Fibroblast of the conjunctiva (primary cell): ENCODE measurements at places on chromosomes 7 and 10.

DNA sequence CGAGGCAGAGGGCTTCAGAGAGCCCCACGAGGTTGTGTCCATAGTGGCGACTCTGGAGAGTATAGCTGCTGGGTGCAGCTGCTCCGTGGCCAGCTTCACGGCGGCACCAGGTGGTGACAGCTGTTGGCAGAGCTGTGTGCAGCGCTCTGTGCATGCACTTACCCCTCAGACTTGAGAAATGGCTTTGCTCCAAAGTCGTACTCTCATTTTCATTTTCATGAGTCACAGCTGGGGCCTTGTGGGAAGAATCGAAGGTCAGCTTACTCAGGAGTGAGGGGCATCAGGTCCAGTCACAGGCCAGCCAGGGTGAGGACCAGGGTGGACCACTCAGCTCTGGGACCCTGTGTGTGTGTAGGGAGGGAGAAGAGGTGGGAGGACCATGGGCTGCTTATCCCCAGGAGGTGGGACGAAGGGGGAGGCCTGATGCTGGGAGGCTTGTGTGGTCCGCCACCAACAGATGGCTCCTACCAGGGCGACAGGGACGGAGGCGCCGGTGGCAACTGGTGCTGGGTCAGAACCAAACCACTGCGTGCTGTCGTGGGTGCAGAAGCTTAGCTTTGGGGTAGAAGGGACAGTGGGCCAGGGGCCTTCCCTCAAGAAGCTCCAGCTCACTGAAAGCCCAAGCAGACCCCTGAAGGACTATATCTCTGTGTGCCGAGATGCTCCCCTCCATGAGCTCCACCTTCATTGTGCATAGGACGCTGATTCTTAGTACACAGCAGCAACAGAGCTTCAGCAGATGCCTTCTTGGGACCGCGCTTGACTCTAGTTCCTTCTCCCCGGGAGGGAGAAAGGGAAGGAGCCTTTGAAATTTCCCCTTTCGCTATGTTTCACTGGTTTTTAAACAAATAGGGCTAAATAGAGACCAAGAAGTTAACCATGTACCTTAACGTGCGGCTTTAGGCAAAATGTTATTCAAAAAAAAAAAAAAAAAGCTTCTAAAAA is 225.0 kb downstream of the CELF2 start:
- DNase-seq = no peak

DNA sequence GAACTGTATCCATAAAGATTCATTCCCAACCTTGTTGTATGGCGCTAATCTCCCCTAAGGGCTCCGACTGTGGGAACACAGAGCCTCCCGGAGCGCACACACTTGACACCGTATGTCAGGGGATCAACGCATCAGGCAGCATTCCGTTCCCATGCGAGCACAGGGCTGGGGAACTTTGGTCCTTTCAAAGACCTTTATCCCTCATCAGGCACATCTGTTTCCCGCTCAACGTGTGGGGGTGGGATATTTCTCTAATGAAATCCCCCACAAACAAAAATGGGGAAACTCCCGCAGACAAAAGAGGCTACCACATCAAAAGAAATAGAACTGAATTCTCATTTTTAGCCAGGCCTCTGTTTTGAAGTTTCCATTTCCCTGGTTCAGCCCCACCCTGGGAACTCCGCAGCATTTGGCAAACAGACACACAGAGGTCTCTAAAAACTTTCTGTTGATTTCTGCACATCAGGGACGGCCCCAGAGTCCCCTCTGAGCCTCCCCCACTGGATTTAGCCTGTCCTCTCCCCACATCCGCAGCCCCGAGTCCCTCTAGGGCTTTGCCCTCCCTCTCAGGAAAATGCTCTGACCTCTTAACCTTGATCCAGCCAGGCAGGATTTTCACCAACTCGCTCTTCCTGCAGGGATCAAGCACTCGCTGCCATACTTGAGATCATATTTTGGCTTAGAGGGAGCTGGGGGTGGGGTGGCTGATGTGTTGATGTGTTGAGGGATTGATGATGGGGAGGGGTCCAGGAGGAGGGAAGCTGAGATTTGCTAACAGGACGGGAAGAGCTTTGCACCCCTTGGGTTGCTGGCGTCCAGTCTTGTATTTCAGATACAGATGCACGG is 6.6 kb downstream of the CPA5 start:
- DNase-seq = no peak

DNA sequence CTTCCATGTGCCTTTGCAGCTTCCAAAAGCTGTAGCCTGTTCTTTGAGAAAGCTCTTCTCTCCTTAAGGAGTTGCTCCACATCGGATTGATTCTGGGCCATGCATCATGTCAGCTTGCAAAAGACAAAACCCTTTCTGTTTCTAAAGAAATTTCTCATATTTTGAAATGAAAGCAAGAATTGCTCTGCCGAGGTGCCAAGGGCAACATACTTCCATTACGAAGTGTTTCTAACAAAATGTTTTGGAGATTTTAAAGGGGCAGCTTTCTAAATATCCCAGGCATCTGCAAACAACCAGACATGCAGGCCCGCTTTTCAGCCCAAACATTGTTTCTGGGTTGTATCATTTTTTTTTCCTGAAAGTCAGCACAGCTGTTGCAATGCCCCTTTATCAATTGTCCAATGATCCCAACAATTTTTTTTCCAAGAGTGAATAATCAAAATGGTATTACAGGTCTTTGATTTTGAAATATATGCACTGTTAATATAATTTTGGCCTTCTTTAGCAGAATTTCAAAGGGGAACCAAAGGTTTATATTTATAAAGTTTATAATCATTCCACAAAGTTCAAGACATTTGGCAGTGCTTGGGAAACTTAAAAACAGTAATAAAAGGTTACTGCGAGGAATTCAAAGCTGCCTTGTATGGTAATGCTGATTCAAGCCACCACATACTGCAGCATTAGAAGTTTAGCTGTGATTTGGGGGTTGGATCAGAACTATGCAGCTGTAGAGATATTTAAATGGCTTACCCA is 61.0 kb downstream of the TES start:
- peak; percentile 63 for DNase-seq

GRCh38 chr10:44898665-44899064 is 12.5 kb upstream of the TMEM72 start:
- DNase-seq = no peak

DNA sequence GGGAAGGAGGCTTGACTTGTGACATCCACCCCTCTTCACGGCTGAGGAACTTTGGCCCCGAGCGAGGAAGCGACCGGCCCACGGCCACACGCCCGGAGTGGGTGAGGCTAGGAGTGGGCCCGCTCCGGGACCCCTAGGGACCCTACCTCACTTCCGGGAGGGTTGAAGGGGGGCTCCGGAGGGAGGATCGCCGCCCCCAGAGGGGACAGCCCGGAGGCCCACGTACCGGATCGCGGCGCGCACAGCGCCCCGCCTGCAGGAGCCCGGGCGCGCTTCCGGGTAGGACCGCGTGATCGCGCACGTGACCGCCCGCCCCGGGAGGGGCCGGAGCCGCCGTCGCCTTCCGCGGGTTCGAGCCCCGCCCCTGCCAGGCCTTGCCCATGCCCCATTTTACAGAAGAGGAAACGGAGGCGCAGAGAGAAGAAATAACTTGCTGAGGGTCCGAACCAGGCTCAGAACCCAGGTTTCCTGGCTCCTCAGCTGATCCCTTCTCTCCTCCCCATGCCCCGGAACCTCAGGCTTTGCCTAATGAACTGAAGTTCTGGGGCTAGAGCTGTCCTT is at the start of gene HPS1:
Gene HPS1, minus strand, starts transcription at position 275 of the 561 bp plus-strand sequence. CDS start 3,695 bp downstream, outside the sequence.
- DNase-seq = peak; percentile 45

GRCh38 chr10:114083040-114083439 is 39.4 kb downstream of the ADRB1 start:
- DNase-seq = no peak

DNA sequence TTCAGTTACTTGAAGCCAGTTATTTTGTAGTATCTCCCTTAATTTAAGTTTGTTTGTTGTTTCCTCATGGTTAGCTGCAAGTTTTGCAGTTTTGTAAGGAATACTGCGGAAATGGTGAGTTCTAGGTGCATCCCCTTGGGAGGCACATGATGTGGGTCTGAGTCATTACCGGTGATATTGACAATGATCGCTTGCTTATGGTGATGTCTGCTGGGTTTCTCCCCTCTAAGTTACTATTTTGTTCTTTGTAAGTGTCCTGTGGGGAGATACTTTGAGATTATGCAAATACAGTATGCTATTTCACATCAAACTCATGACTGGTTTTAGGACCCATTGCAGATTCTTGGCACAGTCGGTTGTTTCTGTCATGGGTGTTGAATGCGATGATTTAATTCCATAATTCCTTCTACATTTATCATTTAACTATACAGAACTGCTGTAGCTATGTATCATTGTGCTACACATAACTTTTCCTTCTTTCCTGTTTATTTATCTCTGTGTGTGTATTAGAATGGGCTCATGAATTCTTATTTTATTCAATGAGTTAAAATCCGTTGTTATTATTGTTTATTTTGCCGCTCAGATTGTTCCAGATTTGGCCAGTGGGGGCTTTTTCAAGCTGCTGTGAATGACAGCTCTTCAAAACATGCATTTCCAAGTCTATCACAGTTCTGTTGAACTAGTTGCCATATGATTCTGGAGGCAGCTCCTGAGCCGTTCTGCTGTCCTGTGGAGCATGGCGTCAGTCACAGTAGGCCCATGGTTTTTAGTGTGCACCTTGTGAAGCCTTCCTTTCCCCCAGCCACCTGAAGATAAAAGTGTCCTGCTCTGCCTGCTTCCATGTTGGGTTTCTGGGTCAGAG is 18.4 kb downstream of the TSPAN14 start:
- peak; percentile 59 for DNase-seq

- no peak for DNase-seq
Observed at GRCh38 chr7:1712907-1713501, 42.9 kb downstream of the ELFN1 start.

DNA sequence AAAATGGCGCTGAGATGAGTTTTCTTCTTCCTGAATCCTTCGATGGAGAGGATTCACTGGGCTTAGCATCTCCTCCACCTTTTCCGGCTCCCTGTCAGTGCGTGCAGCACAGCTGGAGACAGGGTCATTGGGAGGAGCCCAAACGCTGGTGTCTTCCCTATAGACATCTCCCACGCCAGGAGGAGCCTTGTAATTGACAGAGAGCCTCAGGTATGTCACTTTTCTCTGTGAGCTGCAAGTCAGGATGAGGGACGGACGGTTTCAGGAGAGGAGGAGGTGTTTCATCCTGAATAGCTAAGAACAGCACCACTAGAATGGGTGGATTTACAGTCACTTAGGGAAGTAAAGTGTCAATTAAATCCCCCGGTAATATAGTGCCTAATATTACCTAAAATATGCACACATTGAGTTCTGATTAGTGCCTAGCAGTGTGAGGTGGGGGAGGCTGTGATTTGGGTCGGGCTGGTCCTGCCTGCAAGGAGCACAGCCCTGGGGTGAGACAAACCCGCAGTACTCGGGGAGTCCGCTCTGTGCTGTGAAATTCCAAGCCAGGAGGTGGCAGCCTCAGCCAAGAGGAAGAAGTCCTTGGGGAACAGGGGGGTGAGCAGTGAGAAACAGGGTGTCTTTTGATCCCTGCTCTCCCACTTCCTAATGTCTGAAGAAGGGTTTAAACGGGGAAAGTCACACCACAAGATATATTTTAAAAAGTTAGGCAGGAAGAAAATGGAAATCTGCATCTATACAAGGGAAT is 28.2 kb downstream of the IL15RA start:
- peak; percentile 37 for DNase-seq

DNA sequence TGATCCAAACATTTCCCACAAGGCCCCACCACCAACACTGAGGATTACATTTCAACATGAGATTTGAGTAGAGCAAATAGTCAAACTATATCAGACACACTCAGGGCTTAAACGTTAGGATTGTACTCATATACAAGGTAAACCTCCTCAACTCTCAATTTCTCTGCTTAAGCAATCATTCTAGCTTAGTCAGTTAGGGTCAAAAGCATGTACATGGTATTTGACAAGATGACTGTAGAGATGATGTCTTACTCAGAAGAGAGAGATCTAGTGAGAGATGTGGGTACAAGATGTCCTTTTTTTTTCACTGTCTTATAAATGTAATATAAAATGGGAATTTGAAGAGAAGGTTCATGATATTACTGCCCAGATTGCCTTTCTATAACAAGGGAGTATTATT is 270.1 kb downstream of the PRKG1 start:
- DNase-seq = no peak

DNA sequence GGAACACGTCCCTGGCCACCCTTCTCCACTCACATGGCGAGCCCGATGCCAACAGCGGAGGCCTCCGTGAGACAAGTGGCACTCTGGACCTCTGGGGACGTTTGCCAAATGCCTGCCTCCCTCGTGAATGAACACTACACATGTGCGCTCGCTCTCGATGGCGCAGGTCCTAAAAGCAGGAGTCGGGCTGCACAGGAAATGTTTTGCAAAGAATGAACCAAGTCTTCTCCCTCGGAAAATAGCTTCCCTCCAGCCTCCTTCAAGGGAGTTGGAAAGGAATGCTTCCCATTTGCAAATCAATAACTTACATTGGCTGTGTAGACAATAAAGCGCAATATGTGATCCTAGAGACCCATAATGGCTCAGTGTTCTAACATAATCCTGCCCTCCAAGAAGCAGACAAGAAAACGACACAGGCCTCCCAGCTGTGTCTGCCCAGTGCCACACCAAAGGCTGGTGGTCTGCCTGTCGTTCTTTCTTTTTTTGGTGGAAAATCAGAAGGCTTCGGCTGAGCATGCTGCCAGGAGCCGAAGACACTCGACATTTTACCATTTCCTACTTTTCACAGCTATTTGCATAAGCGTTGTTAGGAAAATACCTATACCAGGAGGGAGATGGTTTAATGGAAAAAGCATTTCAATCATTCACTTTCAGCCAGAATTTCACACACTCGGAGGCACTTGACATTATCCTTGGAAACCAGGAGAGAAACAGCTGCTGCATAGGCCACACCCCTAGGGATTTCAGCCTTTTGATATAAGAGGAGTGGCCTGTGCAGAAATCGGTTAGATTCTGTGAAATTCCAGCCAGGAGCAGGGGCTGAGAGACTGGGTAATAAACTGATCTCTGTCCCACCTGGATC is 38.4 kb downstream of the ATXN7L1 start:
- DNase-seq = no peak

- DNase-seq = peak; percentile 12
Observed at GRCh38 chr10:13003004-13003403, 1.5 kb upstream of the CCDC3 start.

DNA sequence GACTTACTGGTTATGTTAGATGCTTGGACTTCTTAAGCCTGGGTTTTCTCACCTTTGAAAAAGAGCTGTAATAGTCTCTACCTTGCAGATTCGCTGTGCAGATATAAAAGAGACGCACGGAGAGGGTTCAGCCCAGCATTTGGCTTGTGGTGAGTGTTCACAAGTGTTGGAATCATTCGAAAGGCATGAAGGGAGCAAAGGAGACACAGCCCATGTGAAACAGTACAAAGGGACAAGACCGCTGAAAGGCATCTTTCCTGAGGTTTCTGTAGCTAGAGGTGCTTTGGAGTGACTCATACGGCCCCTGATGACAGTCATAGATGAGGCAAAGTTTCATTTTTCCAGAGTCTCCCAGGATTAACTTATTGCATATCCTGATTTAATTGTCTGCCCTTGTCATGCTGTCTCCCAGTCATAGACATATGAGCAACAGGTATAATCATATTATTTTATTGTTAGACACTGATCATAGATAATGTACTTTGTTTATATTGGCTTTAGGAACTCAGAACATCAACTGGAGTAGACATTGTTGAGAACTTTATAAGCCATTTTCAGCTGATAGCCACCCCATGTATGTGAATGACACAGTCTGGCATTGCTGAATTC is 171.1 kb downstream of the ADRA2A start:
- no peak for DNase-seq

- no peak for DNase-seq
Observed at GRCh38 chr10:114281006-114281405, 42.0 kb downstream of the VWA2 start.

GRCh38 chr7:115940460-115941060 is 90.0 kb downstream of the TFEC start:
- DNase-seq = no peak

- no peak for DNase-seq
Observed at GRCh38 chr7:94133460-94133859, 129.3 kb upstream of the BET1 start.

GRCh38 chr10:123463181-123463580 is 203.0 kb upstream of the GPR26 start:
- no peak for DNase-seq
